ENCODE measurements at places on chromosomes 1 and 21. TPM values are rescaled to one million over a fixed set of nuclear protein-coding genes. Genes with fewer than 3 reads are reported as not detected.
A peak's percentile ranks its signal among the peaks of the same experiment; 100 is the strongest.

HENMT1 gene
- total RNA-seq: 7.1 TPM

RBM11 gene
- total RNA-seq: 1.8 TPM

DYRK3 gene
- 20.7 TPM for total RNA-seq

FAM131C gene
- total RNA-seq: 0.13 TPM

IVL gene
- 0.46 TPM for total RNA-seq

SELP gene
- 40.4 TPM for total RNA-seq

TRAF3IP3 gene
- total RNA-seq: 7.4 TPM

DNA sequence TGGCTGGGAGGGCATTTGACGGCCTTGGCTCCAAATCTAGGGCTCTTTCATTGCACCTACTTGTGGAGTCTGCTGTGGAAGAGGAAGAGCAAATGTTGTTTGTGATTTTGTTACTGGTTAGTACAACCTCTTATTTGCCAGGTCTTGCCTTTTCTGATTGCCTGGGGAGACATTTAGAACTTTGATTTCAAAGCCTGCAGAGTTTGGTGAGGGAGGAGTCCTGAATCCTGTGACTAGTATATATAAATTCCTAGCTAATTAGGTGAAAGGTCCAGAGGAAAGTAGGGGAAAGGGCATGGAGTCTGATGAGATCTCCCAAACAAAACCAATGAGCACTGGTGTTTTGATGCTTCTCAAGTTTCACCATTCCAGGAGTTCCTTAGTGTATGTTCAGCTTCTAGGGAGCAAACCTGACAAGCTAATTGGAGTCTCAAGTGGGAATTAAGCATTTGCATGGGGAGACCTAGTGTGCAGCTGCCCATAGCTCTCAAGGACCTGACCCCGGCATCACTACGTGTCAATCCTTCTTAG lies 5.1 kb upstream of the HMGCS2 start:
- no peak overlapping the region for H3K27ac ChIP-seq
- no peak overlapping the region for H3K4me3 ChIP-seq
- peaks cover 20% of the 10 kb centered on the region for H3K4me1 ChIP-seq
- H3K27me3 ChIP-seq: no peaks in the 10 kb centered on the region
- no peak for DNase-seq
- H3K36me3 ChIP-seq: no peaks in the 10 kb centered on the region

- DNase-seq: peak; percentile 91
- peak within 1 kb of the TSS; percentile 73 for H3K4me3 ChIP-seq
- peak within 1 kb of the TSS; percentile 79 for H3K27ac ChIP-seq
- no peaks in the 10 kb centered on the region for H3K27me3 ChIP-seq
- H3K36me3 ChIP-seq: peaks cover 24% of the 10 kb centered on the region
Observed at GRCh38 chr1:161098210-161099068, at the start of gene KLHDC9. TSS of gene KLHDC9 (plus strand) at chr1:161098361. CDS start at chr1:161098536, 175 bp downstream.

DNA sequence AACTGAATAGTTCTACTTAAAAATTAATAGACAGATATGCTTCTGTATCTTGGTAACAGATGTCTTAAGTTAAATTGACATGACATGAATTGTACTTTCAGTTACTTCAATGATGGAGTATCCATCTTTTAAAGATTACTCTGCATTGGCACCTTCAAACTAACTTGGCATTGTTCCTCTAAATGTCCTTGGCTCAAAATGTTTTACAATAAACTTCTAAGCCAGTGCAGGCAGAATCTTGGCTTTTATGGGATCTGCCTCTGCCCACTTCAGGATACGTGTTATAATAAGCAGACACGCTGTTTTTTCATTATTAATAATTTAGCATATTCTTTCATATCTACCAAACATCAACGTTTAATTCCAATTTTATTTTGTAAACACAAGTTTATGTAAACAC lies 873.4 kb upstream of the ADAMTS5 start:
- no peaks in the 10 kb centered on the region for H3K4me1 ChIP-seq
- H3K27me3 ChIP-seq: no peaks in the 10 kb centered on the region
- no peak overlapping the region for H3K27ac ChIP-seq
- DNase-seq: no peak

GRCh38 chr1:177969825-177970371 lies at the start of gene SEC16B:
TSS of gene SEC16B (minus strand) at chr1:177970058. CDS start at chr1:177967981, 2,077 bp downstream.
- H3K36me3 ChIP-seq: no peaks in the 10 kb centered on the region
- DNase-seq: no peak
- H3K4me1 ChIP-seq: no peaks in the 10 kb centered on the region
- no peak within 1 kb of the TSS for H3K27ac ChIP-seq

- no peak within 1 kb of the TSS for H3K27ac ChIP-seq
- H3K36me3 ChIP-seq: no peaks in the 10 kb centered on the region
- no peak for DNase-seq
- no peaks in the 10 kb centered on the region for H3K27me3 ChIP-seq
- no peaks in the 10 kb centered on the region for H3K4me1 ChIP-seq
Observed at GRCh38 chr1:23913212-23913880, at the start of gene CNR2. TSS of gene CNR2 (minus strand) at chr1:23913362. CDS start at chr1:23875617, 37,745 bp downstream.

DNA sequence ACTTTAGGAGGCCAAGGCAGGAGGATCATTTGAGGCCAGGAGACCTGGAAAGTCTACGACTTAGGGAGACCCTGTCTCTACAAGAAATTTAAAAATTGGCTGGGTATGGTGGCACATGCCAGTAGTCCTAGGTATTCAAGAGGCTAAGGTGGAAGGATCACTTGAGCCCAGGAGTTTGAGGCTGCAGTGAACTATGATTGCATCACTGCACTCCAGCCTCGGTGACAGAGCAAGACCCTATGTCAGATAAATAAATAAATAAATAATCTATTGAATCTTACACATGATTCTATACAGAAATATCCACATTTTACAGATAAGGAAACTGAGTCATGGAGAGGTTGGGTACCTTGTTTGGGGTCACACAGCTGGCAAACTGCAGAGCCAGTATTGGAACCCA lies 89.1 kb downstream of the MAN1C1 start:
- H3K36me3 ChIP-seq: no peaks in the 10 kb centered on the region
- no peaks in the 10 kb centered on the region for H3K27me3 ChIP-seq
- H3K4me1 ChIP-seq: peaks cover 16% of the 10 kb centered on the region
- DNase-seq: no peak
- H3K4me3 ChIP-seq: no peak overlapping the region

GRCh38 chr21:45983981-45984551 lies 2.5 kb downstream of the COL6A1 start:
- H3K36me3 ChIP-seq: peaks cover 23% of the 10 kb centered on the region
- H3K27ac ChIP-seq: peak overlapping the region; percentile 34
- peak; percentile 87 for DNase-seq
- no peaks in the 10 kb centered on the region for H3K27me3 ChIP-seq
- peaks cover 16% of the 10 kb centered on the region for H3K4me1 ChIP-seq
- H3K4me3 ChIP-seq: peak overlapping the region; percentile 78

GRCh38 chr1:36349241-36349671 lies 25.8 kb upstream of the EVA1B start:
- H3K4me1 ChIP-seq: peaks cover 28% of the 10 kb centered on the region
- DNase-seq: no peak
- no peak overlapping the region for H3K4me3 ChIP-seq
- no peaks in the 10 kb centered on the region for H3K27me3 ChIP-seq

- H3K4me3 ChIP-seq: no peak overlapping the region
- peak; percentile 84 for DNase-seq
- H3K36me3 ChIP-seq: peaks cover 2% of the 10 kb centered on the region
- no peaks in the 10 kb centered on the region for H3K27me3 ChIP-seq
Observed at GRCh38 chr1:183567584-183567983, 22.7 kb downstream of the NCF2 start.

DNA sequence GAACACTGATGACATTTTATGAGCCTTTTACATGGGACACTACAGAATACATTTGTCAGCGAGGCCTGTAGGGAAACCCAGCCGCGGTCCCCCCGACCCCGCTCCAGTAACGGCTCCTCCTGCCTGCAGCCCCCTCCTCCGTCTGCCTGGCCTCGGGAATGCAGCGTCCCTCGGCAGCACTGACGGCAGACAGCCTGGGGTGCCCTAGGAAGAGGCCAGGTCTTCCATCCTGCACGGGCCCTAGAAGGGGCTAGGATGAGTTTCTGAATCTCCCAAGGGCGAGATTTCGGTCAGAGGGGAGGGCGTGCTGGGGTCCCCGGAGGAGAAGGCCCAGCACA lies 8.4 kb downstream of the SAMD11 start:
- H3K4me3 ChIP-seq: no peak overlapping the region
- no peaks in the 10 kb centered on the region for H3K36me3 ChIP-seq
- H3K4me1 ChIP-seq: peaks cover 4% of the 10 kb centered on the region
- no peak overlapping the region for H3K27ac ChIP-seq
- peaks cover 19% of the 10 kb centered on the region for H3K27me3 ChIP-seq
- DNase-seq: peak; percentile 65

- H3K4me1 ChIP-seq: no peaks in the 10 kb centered on the region
- peaks cover 9% of the 10 kb centered on the region for H3K36me3 ChIP-seq
- DNase-seq: no peak
- no peaks in the 10 kb centered on the region for H3K27me3 ChIP-seq
Observed at GRCh38 chr1:92277105-92277723, 21.6 kb downstream of the GLMN start.

DNA sequence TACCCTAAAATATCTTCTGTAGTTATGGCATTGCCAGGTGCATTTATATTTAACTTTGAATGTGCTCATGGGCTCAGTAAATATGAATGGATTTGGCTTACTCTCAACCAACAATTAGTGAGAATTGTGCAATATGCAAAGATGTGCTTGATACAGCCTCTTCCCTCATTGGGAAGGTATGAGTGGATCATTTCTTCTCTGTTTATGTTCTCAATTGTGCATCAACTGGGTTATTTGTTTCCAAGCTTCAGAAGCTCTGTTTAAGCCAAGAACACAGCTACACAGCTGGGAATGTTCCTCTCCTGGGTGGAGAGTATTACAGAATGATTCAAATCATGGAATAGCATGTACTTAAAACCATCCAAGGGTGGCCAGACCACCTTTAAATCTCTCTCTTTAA lies 17.6 kb upstream of the MAP1LC3C start:
- no peaks in the 10 kb centered on the region for H3K4me1 ChIP-seq
- H3K27me3 ChIP-seq: no peaks in the 10 kb centered on the region
- H3K4me3 ChIP-seq: no peak overlapping the region
- no peak overlapping the region for H3K27ac ChIP-seq
- no peak for DNase-seq

DNA sequence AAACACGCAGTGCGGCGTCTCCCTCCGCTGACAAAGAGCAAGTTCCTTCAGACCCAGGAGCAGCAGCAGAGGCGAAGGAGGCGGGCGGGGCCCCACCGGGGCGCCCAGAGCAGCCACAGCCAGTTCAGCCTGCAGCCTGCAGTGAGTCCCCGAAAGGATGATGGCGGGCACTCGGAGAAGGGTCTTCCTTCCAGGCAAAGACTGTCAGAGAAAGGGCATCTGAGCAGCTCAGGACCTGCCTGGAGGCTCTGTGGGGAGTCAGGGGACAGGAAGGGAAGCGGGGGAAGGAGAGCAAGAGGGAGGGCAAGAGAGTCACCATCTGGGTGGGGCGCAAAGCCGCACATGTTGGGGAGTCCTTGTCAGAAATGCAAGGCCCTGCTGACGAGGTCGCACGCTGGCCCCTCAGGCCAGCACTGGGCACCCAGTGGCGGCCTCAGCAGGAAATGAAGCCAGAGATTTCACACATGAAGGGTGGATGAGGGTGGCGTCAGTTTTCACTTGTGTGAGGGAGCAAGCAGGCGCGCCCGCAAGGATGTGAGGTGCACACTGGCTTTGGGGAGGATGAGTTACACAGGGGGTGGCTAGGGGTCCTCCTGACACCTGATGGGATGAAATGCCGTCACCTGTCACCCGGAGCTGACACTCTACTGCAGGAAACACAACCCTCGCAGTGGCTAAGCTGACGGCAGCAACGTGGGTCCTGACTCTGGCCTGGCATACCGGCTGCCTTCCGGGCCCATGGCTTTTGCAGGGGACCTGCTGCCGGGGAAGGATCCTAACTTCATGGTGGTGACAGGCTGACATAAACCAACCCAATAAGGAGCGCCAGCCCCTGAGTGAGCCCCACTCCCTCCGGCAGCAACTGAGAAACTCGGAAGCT lies 6.6 kb downstream of the LRRC47 start:
- H3K36me3 ChIP-seq: peaks cover 61% of the 10 kb centered on the region
- no peaks in the 10 kb centered on the region for H3K27me3 ChIP-seq
- H3K4me3 ChIP-seq: no peak overlapping the region
- no peak for DNase-seq
- H3K4me1 ChIP-seq: peaks cover 42% of the 10 kb centered on the region
- H3K27ac ChIP-seq: no peak overlapping the region

DNA sequence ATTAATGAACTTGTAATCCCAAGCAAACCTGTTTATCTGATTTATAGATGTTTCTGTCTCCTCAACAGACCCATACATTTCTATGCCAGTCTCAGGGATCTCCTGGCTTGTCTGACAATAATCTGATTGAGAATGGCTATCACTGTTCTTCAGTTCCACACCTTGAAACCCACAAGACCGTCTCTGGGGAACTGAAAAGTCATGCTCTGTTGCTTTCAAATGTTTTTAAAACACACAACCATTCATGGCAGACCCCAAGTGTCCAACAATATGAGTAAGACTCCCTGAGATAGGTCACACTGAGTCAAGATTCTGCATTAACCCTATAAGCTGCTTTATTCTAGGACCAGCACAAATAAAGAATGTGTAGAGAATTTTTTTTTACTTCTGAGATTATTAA lies 611.2 kb upstream of the PLXNA2 start:
- H3K4me3 ChIP-seq: no peak overlapping the region
- H3K27me3 ChIP-seq: no peaks in the 10 kb centered on the region
- H3K36me3 ChIP-seq: no peaks in the 10 kb centered on the region
- DNase-seq: no peak
- no peaks in the 10 kb centered on the region for H3K4me1 ChIP-seq
- H3K27ac ChIP-seq: no peak overlapping the region

DNA sequence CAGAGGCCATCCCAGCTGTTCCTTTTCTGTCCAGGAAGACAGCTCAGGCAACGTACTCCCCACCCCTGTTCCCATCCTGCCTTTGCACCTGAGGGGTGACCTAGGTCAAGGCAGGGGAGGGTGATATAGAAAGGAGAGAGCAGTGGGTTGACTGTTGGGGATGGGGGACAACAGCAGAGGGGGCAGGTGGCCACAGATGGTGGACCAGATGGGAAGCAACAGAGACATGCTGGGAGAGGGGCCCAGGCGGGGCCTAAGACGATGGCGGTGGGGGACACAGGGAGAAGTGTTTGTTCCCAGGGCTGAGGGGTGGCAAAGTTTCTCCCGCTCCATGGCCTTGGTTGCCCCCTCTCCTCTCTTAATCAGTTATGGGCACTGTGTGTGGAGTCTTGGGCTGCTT lies 6.3 kb downstream of the CELSR2 start:
- no peak overlapping the region for H3K27ac ChIP-seq
- H3K4me3 ChIP-seq: no peak overlapping the region
- no peaks in the 10 kb centered on the region for H3K27me3 ChIP-seq
- DNase-seq: no peak

DNA sequence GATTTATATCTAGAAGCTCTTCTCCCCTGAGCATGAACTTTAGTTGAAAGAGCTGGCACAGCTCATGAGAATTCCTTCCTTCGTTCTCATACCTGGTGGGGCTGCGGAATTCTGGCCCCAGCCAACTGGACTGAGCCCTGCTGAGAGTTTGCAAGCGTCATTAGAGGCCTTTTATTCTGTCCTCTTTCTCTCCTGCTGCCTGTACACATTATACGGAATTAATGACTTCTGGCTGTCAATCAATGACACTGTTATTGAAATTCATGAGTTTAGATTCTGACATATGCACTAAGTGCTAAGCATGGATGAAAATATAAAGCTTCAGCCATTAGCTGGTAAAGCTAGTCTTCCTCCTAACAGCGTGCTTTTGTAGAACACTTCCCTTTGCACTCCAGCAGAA lies 27.5 kb downstream of the KAZN start:
- DNase-seq: no peak
- no peaks in the 10 kb centered on the region for H3K27me3 ChIP-seq
- no peak overlapping the region for H3K4me3 ChIP-seq
- H3K36me3 ChIP-seq: no peaks in the 10 kb centered on the region
- no peak overlapping the region for H3K27ac ChIP-seq
